GDM1 (cell line): ENCODE measurements at places on chromosomes 4 and X.

DNA sequence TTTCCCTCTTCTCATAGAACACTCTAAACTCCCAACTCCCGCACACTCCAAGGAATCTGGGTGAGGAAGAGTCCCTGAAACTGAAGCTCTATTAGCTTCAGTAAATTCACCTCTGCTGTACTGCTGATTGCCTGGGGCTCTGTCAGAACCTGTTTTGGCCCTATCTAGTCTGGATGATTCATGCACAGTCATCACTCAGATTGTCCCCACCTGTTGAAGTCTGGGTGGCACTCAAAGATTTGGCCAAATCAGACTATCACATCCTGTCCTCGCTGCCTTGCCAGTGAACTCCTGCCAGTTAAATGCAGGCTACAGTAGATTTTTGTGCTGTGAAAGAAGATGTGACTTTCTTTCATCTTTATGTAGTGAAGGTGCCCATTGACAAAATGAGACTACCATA lies 63.5 kb upstream of the EMCN start:
- no peak for DNase-seq

DNA sequence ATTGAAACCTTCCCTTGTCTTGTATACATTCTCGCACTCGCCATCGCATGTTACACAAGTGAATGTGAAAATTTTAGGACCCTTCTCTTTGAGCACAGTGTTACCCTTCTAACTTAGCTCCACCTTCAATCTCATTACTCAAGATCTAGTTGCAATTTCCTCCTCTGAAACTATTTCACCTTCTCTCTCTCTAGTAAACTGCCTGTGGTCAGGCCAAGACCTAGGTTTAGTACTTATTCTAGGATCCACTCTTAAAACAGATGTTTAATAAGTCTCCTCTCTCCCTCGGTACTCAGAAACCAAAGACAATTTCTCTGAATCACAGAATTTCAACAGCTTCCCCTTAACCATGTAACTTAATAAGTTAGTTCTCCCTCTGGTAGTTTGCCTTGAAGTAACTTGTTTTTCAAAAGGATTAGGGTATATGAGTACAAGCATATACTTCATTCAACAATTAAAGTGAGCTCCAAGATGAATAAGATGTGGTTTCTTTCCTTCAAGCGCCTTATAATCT lies 156.0 kb downstream of the SH3KBP1 start:
- no peak for DNase-seq

DNA sequence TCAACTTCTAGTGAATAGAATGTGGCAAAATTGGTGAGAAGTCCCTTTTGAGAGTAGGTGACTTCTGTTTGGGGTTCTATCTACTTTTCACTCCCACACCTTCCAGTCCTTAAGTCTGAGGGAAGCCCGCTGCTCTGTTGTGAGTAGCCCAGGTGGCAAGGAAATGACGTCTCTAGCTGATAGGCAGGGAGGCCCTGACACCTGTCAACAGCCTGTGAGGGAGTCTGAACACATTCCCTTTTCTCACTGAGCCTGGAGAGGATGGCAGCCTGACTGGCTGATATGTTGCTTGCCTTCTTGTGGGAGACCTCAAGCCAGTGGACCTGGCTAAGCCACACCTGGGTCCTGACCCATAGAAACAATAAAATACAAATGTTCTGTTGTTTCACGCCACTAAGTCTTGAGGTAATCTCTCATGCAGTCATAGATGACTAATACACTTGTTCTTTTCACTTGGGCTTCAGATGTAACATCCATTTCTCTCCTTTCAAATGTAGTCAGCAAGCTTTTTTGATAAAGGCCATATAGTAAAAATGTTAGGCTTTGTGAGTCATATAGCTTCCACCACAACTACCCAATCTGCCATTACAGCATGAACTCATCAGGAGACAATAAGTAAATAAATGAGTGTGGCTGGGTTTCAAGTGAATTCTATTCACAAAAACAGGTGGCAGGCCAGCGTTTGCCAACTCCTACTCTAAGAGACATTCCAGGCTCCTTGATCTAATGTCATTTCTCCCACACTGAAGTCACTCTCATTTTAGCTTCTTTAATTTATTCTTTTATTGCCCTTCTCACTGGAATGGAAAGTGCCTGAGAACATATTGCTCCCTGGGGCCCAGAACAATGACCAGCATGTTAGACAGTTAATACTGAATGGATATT lies 265.1 kb upstream of the MAD2L1 start:
- no peak for DNase-seq

DNA sequence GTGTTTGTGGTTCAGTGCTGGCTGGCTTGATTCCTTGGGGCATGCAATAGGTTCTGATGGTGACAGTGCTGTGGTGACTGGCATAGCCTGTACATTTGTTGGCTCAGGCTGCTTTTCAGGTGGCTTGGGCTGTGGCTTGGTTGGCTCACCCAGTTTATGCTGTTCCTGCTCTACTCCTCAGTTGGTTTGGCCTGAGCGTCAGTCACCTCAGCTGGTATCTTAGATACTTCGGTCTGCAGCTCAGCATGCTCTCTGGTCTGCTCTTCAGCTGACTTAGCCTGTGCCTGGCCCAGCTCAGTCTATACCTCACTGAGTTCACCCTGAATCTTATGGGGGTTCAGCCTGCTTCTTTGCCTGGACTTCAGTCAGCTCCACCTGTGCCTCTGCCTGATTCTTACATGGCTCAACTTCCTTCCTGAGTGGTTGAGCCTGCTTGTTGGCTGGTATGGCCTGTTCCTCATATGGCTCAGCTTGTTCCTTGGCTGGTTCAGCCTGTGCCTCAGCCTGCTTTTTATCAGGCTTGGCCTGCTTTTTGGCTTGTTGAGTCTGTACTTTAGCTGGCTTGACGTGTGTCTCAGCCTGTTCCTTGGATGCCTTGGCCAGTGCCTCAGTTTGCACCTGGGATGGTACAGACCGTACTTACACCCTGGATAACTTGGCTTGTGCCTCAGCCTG lies 170.6 kb downstream of the MSN start:
- DNase-seq, result peak; percentile 35

DNA sequence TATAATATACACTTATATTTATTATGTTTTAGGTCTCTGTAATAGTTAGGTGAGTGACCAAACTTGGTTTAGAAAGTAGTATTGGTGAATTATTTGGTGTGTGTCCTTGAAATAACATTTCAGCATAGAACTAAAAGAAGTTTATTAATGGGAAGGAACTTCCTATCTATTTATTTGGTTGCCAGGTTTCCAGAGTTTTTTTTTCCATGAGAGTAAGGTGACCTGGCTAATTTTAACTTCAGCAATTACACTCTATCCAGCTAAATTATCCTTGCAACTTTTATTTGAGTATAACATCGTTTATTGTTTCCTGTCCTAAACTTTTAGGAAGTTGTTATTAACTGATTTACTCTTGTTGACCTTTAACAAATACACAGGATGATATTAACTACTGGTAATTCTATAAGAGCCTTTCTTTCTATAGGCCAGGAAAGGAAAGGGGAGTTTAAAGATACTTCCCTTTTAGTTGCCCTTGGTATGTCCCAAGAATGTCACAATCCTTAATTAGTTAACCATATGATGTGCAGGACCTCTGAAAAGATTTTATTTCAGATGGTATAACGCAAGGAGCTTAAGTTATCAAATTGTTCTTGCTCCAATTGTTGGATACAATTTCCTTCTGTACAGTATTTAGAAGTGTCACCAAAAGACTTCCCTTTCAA lies 18.9 kb downstream of the PRDM8 start:
- no peak for DNase-seq

- no peak for DNase-seq
These were observed 258.1 kb downstream of the UNC5C start for GRCh38 chr4:95290702-95291101.

DNA sequence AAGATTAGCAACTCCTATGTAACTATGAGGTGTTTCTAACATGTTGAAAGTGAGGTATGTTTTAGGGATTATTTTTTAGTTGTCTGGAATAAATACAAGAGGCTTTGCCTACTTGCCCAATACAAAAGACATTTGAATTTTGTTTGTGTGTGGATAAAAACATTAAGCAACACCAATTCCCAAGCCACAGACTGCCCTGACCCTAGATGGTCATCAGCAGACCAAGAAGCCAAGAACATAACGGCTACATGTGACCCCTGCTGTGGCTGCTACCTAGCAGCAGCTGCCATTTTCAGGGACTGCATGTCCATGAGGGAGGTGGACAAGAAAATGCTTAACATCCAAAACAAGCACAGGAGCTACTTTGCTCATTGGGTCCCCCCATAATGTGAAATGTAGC lies 70.5 kb upstream of the QRFPR start:
- DNase-seq, result no peak

- DNase-seq, result no peak
These were observed 127.0 kb upstream of the FUNDC1 start for GRCh38 chrX:44669626-44670025.

- no peak for DNase-seq
These were observed 55.9 kb upstream of the ABCB7 start for GRCh38 chrX:75211976-75212375.

DNA sequence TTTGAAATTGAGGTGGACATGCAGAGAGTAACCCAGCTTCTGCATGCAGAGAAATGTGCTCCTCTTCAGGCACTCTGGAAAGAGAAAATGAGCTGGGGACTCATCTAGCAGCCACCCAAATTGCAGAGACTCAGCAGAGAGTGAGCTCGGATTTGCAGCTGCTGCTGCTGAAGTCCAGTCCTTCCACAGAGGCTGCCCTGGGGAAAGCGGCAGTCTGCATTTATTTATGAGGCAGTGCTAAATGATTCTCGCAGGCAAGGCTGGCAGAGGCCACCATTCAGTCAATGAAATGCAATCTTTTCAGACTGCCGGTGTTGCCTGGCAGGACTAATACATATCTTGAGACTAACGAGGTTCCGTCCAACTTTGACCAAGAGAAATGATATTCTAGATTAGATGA lies 404.8 kb downstream of the NLGN4X start:
- no peak for DNase-seq

DNA sequence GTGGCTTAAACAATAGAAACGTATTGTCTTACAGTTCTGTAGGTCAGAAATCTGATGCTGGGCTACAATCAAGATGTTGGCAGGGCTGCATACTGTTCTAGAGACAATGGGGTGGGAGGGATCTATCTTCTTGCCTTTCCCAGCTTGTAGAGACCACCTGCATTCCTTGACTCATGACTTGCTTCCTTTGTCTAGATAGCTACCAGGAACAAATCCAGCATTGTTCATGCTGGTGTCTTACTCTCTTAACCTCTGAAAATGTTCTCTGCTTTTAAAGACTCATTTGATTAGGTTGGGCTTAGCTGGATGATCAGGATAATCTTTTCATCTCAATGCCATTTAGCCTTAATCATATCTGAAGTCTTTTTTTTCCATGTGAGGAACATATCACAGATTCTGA lies 169.0 kb downstream of the ZNF330 start:
- DNase-seq, result no peak

- DNase-seq, result no peak
These were observed 158.6 kb upstream of the FAT1 start for GRCh38 chr4:186882293-186882692.

GRCh38 chr4:51859476-51860031 lies 16.6 kb downstream of the DCUN1D4 start:
- DNase-seq, result no peak

GRCh38 chrX:133250184-133251100 lies 32.3 kb upstream of the TFDP3 start:
- no peak for DNase-seq

DNA sequence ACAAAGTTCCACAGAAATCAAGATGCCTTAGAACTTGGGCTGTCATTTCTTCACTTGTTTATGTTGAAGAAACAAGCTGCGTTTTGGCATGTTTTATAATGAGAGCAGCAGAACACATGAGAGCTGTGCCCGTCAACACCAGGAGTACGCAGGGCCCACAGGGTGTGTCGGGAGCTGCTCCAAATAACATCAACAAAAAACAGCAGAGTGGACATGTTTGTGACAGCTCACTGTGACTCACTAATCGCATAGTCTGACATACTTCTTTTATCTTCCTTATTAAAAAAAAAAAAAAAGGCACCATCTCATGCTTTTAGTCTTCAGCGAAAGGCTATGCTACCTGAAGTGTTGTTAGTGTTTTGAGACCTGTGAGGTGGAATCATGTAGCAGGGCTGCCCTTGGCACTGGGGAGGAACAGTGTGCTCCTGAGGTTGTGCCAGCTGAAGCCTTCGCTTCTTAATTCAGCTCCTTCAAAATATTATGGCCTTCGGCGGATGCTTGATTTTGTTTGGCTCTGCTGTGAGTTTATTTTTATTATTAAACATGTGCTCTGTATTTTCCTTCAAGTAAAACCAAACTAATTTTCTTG lies 32.8 kb downstream of the FHDC1 start:
- no peak for DNase-seq

- DNase-seq, result no peak
These were observed 1237.9 kb downstream of the TECRL start for GRCh38 chr4:63171341-63171740.

- DNase-seq, result no peak
These were observed 67.0 kb upstream of the GPC4 start for GRCh38 chrX:133482056-133482952.

GRCh38 chrX:27598312-27598711 lies 8.2 kb downstream of the DCAF8L2 start:
- DNase-seq, result no peak

GRCh38 chr4:146522869-146523205 lies 1.1 kb upstream of the SLC10A7 start:
- no peak for DNase-seq

DNA sequence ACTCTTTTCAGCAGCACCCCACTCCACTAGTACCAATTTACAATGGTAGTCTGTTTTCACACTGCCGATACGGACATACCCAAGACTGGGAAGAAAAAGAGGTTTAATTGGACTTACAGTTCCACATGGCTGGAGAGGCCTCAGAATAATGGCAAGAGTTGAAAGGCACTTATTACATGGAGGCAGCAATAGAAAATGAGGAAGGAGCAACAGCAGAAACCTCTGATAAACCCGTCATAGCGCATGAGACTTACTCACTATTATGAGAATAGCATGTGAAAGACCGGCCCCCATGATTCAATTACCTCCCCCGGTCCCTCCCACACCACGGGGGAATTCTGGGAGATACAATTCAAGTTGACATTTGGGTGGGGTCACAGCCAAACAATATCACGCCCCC lies 34.1 kb upstream of the MAGEA4 start:
- DNase-seq, result no peak

DNA sequence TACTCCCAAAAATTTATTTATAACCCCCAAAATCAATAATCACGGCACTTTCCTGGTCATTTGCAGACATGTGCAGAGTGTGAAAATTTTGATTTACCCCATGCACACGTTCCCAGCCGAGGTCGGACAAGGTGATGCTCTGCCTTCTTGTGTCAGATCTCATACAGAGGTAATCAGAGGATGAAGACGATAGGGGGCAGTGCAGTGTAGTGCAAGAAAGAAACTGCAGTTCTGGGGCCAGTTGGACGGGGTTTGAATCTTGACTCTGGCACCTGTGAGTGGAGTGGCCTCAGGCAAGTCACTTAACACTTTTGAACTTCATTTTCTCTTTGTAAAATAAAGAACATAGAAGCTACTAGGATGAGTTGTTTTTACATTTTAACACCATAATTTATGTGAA lies 88.4 kb downstream of the FRMPD3 start:
- no peak for DNase-seq

DNA sequence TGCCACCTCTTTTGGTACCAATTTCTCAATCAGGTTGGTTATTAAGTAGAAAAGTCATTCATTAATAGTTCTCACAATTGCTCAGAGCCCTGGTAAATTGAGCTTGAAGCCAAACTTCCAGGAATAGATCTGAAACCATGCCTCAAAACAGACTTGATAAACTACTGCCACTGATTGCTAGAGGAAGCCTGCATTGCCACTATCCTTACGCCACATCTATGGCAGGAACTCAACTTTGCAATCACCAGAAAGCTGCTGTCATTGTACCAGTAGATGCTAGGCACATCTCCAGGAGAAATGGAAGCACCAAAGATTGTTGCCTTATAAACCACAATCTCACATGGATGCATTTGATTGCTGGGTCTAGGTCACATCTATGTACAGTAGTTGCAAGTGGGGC lies 21.6 kb upstream of the TSPAN7 start:
- DNase-seq, result no peak
